ENCODE measurements at places on chromosomes 6 and 20. TPM values are rescaled to one million over a fixed set of nuclear protein-coding genes. Genes with fewer than 3 reads are reported as not detected.
A peak's percentile ranks its signal among the peaks of the same experiment; 100 is the strongest.

ACTL10 gene
- total RNA-seq = 2.6 TPM

TUBB1 gene
- total RNA-seq = not detected

- H3K4me1 ChIP-seq = no peaks in the 10 kb centered on the region
- DNase-seq = no peak
- H3K4me3 ChIP-seq = no peak overlapping the region
- peaks cover 46% of the 10 kb centered on the region for H3K27me3 ChIP-seq
Measured at GRCh38 chr20:615514-615913, 5.4 kb upstream of the TCF15 start.

DNA sequence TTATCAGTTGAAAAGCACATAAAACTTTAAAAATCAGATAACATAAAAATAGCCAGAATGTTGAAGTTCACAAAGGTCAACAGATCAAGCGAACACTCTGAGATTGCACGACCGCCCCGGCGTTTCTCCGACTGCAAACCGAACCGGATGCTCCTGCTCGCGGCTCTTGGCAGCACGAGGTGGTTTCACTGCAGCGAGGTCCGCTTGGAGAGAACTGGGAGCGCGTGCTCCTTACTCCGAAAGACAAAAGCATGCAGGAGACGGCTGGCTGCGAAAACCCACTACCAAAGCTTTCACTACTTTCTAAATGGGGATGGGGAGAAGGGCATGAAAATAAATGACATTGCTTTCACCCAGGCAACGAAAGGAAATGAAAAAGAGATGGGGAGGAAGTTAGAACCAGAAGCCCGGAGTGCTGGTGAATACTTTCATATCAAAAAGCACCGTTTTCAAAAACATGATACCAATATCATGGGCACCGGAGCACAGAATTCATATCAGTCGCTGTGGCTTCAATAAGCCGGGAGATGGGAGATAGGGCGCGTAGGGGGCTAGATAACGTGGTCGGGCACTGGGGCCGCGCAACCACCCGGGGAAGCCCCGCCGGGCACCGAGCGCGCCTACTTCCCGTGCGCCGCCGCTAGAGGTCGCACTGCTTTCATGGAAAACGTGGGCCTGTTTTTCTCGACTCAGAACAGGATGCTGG lies 8.3 kb upstream of the ANKRD60 start:
- H3K4me3 ChIP-seq = peak overlapping the region; percentile 88
- peaks cover 38% of the 10 kb centered on the region for H3K36me3 ChIP-seq
- peak; percentile 78 for DNase-seq
- peaks cover 41% of the 10 kb centered on the region for H3K4me1 ChIP-seq

GRCh38 chr6:55584654-55585354 lies 5.8 kb upstream of the HMGCLL1 start:
- no peak for DNase-seq
- H3K36me3 ChIP-seq = no peaks in the 10 kb centered on the region
- H3K27ac ChIP-seq = no peak overlapping the region
- H3K27me3 ChIP-seq = no peaks in the 10 kb centered on the region

GRCh38 chr20:46946796-46947195 lies 52.2 kb downstream of the EYA2 start:
- H3K36me3 ChIP-seq = no peaks in the 10 kb centered on the region
- peaks cover under 1% of the 10 kb centered on the region for H3K4me1 ChIP-seq
- DNase-seq = no peak

SAMD3 gene
- total RNA-seq = 3.2 TPM

- peaks cover 6% of the 10 kb centered on the region for H3K36me3 ChIP-seq
- DNase-seq = peak; percentile 83
- peak overlapping the region; percentile 98 for H3K27ac ChIP-seq
- peaks cover 44% of the 10 kb centered on the region for H3K4me1 ChIP-seq
- peak overlapping the region; percentile 86 for H3K4me3 ChIP-seq
- H3K27me3 ChIP-seq = no peaks in the 10 kb centered on the region
Measured at GRCh38 chr20:47727170-47727880, 58.0 kb downstream of the SULF2 start.

FAM209A gene
- total RNA-seq = 1.7 TPM

DNA sequence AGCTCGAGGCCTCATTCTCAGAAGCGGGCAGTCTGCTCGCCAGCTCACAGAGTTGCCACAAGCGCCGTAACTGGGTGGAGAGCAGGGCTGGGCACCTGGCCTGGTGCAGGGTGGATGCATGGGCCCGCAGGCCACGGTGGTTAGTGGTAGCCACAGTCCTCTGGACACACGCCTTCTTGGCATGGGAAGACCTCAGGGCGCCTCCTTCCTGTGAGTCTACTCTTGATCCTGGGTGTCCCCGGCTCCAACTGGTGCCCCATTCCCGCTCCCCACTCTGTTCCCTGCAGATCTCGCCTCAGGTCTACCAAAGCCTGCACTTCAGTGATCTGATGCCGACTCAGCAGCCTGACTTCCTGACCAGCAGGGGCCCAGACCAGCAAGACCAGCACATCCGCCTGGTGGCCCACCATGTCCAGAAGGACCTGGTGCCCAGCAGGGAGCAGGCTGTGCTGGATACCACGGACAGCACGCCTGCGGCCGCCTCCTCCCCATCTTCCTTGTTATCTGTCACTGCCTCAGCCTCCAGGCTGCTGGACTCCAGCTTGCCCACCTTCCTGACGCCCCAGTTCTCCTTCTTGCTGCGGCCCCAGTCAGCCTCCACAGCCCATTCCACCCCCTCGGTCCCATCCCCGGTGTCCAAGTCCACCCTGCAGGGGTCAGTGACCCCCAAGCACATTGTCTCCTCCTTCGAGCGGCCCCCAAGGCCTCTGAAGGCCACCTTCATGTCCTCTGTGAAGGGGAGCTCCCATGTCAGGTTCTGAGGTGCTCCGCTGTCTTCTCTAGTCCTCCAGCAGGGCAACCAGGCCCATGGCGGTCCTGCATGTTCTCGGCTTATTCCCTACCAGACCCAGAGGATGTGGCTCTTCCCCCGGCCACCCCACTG lies 43.1 kb downstream of the SUN5 start:
- peaks cover 17% of the 10 kb centered on the region for H3K36me3 ChIP-seq
- peak; percentile 7 for DNase-seq
- no peak overlapping the region for H3K4me3 ChIP-seq
- H3K4me1 ChIP-seq = peaks cover 24% of the 10 kb centered on the region
- no peak overlapping the region for H3K27ac ChIP-seq

MUC21 gene
- not detected for total RNA-seq

- no peak overlapping the region for H3K4me3 ChIP-seq
- H3K27ac ChIP-seq = no peak overlapping the region
- peaks cover 4% of the 10 kb centered on the region for H3K36me3 ChIP-seq
- no peak for DNase-seq
Measured at GRCh38 chr20:25014816-25015215, 22.3 kb upstream of the APMAP start.

NXT1 gene
- total RNA-seq = 55.7 TPM

- H3K4me3 ChIP-seq = no peak overlapping the region
- no peak for DNase-seq
- no peaks in the 10 kb centered on the region for H3K4me1 ChIP-seq
- H3K27ac ChIP-seq = no peak overlapping the region
Measured at GRCh38 chr20:9807136-9807535, 31.7 kb downstream of the PAK5 start.

GNMT gene
- total RNA-seq = 0.69 TPM

GRCh38 chr20:7610681-7611080 lies 329.6 kb downstream of the HAO1 start:
- H3K4me1 ChIP-seq = no peaks in the 10 kb centered on the region
- no peak overlapping the region for H3K27ac ChIP-seq
- no peak for DNase-seq
- H3K36me3 ChIP-seq = no peaks in the 10 kb centered on the region

DNA sequence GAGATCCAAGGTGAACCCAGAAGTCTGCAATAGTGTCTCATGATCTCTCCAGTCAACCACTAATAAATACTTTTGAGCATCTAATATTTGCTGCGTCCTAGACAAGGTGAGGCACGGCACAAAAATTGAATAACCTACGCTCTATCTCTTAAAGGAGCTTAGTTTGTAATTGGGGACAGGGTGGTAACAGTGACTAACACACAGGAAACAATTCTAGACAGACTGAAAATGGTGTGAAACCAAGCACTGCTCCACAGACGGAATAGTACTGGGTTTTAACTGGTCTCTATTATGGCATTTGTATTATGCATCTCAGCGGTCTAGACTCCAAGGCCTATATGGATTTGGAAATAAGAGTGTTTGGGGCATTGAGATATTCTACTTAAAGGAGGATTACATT lies 120.1 kb downstream of the CLIC5 start:
- no peak for DNase-seq
- no peak overlapping the region for H3K27ac ChIP-seq
- H3K27me3 ChIP-seq = no peaks in the 10 kb centered on the region
- no peak overlapping the region for H3K4me3 ChIP-seq
- H3K4me1 ChIP-seq = peaks cover 17% of the 10 kb centered on the region

DNA sequence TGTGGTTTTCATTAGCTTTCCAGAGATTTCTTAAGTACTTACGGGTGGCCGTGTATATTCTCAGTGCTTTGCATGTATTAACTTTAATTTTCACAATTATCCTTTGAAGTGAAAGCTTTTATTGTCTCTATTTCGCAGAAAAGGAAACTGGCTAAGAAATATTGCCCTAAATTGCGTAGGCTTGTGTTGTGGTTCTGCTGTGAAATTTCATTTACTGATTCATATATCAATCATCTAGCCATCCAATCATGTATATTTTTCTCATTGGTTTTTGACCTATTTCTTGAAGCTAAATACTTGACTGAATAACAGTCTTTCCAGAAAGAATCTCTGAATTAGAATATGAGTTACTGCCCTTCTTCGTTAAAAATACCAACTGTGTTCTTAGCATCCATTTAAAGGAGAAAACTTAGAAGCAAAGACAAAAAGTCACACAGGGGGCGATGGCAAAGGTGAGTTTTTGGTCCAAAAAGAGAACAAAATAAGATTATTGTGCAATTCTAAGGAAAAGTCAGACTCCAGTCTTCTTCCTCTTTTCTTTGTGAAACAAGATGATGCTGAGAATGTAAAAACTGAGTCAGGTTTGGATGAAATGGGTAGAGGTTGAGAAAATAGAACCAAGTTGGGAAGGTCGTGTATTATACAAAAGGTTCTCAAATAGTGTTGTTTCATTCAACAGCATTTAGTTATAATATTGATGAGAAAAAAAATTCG lies 1.4 kb downstream of the CYB5R4 start:
- peak overlapping the region; percentile 98 for H3K4me3 ChIP-seq
- H3K27me3 ChIP-seq = peaks cover 2% of the 10 kb centered on the region

DNA sequence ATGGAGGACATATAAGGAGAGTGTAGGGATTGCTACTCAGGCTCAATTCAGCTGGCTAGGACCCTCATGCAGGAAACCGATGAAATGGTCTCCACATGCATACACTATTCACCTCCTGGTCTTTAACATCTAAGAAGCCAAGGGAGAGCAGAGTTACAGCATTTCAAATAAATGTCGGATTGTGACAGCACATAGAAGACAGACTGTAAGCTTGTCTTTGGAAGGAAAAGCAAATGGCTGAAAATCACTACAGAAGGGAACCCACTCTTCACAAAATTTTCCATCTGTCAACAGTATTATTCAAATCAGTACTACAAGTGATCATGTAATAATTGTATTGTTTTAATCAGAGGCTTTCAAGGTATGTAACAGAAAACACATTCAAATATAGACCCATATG lies 72.9 kb downstream of the ATG5 start:
- peaks cover 17% of the 10 kb centered on the region for H3K4me1 ChIP-seq
- DNase-seq = no peak
- H3K27me3 ChIP-seq = no peaks in the 10 kb centered on the region
- H3K27ac ChIP-seq = no peak overlapping the region
- H3K36me3 ChIP-seq = peaks cover 14% of the 10 kb centered on the region

DNA sequence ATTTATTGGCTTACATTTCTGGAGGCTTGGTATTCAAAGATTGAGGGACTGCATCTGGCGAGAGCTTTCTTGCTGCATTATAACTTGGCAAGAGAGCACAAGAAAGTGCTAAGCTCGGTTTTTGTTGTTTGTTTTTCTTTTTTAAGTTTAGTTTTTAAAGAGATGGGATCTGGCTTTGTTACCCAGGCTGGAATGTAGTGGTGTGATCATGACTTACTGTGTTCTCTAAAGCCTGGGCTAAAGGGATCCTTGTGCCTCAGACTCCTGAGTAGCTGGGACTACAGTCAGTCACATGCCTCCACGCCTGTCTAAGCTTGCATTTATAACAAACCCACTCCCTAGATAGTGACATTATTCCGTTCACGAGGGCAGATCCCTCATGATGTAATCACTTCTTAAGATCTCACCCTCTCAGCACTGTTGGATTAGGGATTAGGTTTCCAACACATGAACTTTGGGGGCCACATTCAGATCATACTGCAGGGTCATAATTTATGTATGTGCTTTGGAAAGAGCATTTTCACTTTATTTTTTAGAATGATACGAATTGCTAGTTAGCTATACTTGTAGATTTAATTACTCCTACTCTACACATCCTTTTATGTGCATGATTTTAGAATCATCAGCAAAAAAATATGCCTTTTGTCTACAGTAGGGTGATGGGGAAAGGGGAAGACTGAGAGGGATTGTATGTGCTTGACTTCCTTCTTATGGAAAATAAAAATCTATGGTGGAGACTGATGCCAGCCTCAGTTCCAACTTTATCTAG lies 167.8 kb downstream of the JARID2 start:
- DNase-seq = no peak
- H3K36me3 ChIP-seq = peaks cover 86% of the 10 kb centered on the region
- H3K4me1 ChIP-seq = peaks cover 75% of the 10 kb centered on the region
- no peak overlapping the region for H3K4me3 ChIP-seq
- H3K27me3 ChIP-seq = no peaks in the 10 kb centered on the region

GRCh38 chr6:158194487-158195280 lies 26.5 kb downstream of the GTF2H5 start:
- H3K4me1 ChIP-seq = no peaks in the 10 kb centered on the region
- no peak overlapping the region for H3K27ac ChIP-seq
- DNase-seq = no peak
- no peak overlapping the region for H3K4me3 ChIP-seq
- H3K36me3 ChIP-seq = peaks cover 34% of the 10 kb centered on the region
